ENCODE measurements at places on chromosomes 2 and 18. TPM values are rescaled to one million over a fixed set of nuclear protein-coding genes. Genes with fewer than 3 reads are reported as not detected.

The CTAGE1 gene
- total RNA-seq = not detected

The GALNT3 gene
- total RNA-seq = not detected

The KLHL30 gene
- total RNA-seq = 0.16 TPM

The CPLX4 gene
- not detected for total RNA-seq

The BBS5 gene
- 5.2 TPM for total RNA-seq

The TCF23 gene
- not detected for total RNA-seq

The TMEM178A gene
- 0.10 TPM for total RNA-seq

The TXNDC2 gene
- total RNA-seq = 0.06 TPM

The TYMS gene
- 167 TPM for total RNA-seq

The CNRIP1 gene
- 1.6 TPM for total RNA-seq

The LYG1 gene
- total RNA-seq = 1.7 TPM

The LYG2 gene
- total RNA-seq = not detected

The POMC gene
- 0.06 TPM for total RNA-seq

The LOXL3 gene
- total RNA-seq = 0.60 TPM

The CNGA3 gene
- 0.02 TPM for total RNA-seq

The VAMP8 gene
- total RNA-seq = 14.8 TPM

The SLC16A14 gene
- 0.87 TPM for total RNA-seq

The CRYGD gene
- total RNA-seq = not detected

The SCYGR1 gene
- not detected for total RNA-seq

The DUSP2 gene
- 0.29 TPM for total RNA-seq

The LCT gene
- 0.03 TPM for total RNA-seq

Data from A549 treated with AZD2906 at 1 μM for 4 hours (cell line).